HEK293T (cell line): ENCODE measurements at places on chromosomes 16 and 17.
A peak's percentile ranks its signal among the peaks of the same experiment; 100 is the strongest.

DNA sequence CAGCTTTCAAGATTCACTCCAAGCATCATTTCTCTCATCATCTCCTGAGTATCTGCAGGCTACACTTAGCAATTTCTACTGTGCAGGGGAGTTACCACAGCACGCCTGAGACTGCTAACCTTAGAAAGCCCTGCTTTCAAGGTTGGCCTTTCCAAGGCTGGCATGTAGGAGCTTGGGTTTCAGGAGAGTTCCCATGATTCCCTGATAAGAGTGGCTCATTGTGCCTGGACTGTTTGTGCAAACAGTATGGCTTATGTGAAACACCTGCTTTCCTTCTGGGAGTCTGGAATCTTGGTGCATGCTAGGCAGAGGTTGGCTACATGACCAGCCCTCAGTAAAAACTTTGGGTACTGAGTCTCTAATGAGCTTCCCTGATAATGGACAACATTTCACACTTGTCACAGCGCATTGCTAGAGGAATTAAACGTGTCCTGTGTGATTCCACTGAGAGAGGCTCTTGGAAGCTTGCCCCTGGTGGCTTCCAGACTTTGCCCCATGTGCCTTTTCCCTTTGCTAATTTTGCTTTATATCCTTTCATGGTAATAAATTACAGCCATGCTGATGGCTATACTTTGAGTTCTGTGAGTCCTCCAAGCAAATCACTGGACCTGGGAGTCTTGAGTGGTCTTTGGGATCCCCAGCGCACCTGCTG, 19.7 kb upstream of the RGS9 start:
- no peak for DNase-seq

GRCh38 chr17:15343749-15344148, 2.4 kb upstream of the TEKT3 start:
- no peak for DNase-seq

GRCh38 chr16:68756239-68756915, 19.3 kb downstream of the CDH1 start:
- DNase-seq: no peak

DNA sequence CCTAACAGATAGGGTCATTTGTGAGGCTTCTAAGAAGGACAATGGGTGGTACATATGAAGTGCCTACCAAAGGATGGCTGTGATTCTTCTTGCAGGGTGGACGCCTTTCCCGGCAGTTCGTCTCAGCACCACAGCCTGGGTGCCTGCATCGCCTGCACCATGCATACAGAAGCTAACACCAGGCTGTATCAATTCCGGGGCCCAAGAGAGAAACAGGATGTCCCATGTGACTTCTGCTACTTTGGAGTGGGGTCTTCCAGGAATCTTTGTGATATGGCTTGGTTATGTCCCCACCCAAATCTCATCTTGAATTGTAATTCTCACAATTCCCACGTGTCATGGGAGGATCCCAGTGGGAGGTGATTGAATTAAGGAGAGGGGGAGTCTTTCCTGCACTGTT, 251.6 kb upstream of the TNRC6C start:
- no peak for DNase-seq

- no peak for DNase-seq
Measured at GRCh38 chr16:986411-986810, 4.8 kb downstream of the SOX8 start.

DNA sequence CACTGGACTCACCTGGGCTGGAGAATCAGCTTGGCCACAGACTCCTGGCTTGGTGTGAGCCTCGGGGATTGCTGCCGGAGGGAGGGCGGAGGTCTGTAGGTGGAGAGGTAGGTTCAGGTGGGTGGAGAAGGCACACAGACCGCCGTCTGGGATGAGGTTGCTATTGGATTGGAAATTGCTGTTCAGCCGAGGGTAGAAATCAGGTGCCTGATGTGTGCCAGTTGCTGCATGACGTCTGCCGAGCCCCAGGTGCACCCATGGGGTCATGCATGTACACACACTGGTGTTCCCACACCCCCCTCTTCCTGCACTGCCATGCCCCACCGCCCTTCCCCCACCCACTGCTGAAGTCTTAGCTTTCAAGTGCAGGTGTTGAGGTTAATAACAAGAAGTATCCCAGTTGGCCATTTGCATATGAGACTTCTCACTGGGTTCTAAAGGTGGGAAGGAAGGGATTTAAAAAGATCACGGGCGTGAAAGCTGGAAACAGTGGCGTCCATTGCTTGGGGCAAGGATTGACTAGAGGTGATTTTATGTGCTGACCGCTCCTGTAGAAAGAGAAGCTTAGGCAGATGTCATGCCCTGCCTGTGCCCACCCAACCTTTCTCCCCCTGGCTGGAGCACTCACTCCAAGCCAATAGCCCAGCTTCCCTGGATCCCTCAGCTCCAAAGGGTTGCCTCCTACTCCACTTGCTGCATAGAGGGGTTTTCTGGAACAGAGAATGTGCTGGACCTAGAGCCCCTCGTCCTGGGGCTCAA, 193.6 kb downstream of the CCDC182 start:
- DNase-seq: no peak

- DNase-seq: no peak
Measured at GRCh38 chr17:3889325-3890012, 3.4 kb downstream of the CAMKK1 start.

DNA sequence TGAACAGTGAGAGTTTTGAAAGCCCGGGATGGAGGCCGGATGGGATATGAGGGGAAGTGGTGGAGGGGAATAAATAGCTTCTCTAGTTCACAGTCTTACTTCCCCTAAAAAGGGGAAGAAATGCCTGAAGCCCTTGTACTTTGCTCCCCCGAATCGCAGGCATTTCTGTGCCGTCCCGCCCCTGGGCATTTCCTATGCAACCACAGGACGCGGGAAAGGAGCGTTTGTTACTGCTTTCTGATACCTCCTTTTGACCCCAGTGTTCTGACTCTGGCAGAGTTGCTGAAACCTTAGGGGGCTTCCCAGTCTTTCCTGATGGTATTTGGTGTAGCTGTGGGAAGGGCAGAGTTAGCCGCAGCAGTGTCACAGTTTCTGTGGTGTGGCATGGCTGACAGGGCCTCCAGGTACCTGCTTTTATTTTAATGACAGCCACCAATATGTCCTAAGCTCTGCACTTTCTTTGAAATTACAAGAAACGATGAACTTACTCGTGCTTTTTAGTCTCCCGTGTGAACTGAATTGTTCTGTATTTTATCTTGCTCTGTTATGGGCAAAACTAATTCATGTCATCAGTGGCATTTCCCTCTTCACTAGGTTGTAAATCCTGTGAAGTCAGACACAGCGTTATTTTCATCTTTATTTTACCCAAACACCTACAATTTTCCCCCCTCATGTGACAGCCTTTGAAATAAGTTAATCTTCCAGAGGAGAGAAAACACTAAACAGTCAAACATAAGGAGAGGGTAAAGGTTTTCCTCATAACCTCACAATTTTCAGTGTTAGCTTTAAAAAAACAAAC, 27.1 kb downstream of the USP10 start:
- no peak for DNase-seq

DNA sequence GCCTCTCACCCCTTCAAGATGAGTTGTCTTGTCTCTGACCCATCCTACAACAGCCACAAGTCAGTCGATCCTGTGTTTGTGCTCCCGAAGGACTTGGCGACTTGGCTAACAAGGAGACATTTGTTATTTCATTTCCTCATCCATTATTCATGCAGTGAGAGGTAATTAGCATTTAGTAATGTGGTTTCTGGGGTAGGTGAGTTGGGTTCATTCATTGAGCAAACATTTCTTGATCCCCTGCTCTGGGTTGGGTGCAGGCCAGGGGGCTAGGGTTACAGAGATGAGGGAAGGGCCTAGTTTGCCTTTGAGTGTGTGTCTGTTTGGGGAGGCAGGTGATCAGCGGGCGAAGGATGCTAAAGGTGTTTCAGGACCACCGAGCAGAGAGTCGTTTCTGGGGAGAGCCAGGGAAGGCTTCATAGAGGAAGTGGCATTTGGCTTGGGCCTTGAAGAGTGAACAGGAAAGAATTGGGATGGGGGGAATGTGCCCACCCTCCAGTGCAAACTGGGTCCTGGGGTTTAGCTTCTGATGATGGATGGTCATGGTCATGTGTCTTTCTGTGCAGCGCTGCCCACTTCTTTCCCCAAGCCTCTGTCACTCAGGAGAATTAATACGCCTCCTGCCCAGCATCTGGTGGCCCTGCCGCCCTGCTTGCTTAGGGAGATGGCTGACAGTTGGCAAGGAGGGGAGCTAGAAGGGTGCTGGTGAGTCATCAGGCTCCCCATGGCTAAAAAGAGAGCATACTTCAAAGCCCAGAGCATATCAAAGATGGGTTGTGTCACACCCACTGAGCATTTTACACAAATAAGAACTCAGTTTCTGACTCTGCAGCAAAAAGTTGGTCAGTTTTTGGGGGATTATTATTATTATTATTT, 38.5 kb downstream of the MSI2 start:
- DNase-seq: no peak

- DNase-seq: no peak
Measured at GRCh38 chr17:40564195-40564882, 933 bp downstream of the CCR7 start.

DNA sequence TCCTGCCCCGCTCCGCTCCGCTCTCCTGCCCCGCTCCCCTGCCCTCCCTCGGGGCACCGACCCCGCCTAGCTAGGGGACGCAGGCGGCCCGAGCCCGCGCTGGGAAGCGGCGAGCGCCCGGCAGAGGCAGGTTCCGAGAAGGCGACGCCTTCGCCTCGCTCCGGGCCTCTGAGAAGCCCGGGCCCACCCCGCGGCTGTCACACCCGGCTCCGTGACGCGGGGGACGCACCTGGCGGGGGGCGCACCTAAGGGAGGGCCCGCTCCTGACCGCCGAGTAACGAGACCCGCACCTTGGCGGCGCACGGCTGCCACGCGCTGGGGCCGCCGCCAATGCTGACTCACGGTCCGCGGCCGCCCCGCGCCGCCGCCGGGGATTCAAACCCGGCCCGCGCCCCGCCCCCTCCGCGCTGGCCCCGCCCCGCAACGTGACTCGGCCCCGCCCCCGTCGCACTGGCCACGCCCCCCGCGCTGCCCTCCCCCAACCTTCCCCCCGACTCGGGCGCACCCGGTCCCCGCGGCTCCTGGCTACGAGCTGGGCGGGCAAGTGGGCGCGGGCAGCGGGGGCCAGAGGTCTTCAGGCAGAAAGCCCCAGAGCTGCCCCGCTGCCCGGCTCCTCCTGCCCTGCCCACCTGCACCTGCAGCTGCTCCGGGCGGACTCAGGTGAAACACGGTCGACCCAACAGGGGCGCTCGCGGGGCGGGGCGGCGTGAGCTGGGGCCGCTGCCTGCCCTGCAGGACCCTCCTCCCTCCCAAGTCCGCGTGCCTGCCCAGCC, 27.8 kb downstream of the GNPTG start:
- peak; percentile 89 for DNase-seq

DNA sequence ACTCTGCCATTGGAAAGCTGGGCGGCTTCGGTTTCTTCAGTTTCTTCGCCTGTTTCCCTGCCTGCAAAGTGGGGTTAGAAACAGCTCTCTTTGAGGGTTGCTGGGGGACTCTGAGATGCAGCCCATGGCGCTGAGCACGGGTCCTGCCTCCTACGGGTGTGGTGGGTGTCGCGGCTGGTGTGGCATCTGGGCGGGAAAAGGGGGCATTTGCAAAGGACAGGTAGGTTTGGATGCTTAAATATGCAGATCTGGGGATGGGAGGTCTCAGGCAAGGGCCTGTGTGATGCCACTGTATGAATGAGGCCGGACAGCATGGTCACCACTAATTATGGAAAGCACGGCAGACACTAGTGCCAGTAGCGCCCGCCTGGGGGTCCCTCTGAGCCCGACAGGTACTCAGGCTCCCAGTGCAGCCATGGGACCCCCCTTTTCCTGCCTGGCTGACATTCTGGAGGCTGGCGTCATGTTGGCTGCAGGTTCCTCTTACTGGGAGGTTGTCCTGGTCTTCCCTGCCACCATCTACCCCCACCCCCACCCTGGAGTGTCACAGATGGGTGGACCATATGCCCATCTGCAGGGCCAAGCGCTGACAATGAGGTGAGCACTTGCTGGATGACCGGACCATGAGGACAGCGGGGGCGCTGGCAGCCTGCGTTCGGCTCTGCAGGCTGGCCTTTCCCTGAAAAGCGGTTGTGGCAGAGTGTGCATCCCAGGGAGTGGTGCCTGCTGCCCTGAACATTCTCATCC, 237.7 kb downstream of the SEC14L1 start:
- no peak for DNase-seq

DNA sequence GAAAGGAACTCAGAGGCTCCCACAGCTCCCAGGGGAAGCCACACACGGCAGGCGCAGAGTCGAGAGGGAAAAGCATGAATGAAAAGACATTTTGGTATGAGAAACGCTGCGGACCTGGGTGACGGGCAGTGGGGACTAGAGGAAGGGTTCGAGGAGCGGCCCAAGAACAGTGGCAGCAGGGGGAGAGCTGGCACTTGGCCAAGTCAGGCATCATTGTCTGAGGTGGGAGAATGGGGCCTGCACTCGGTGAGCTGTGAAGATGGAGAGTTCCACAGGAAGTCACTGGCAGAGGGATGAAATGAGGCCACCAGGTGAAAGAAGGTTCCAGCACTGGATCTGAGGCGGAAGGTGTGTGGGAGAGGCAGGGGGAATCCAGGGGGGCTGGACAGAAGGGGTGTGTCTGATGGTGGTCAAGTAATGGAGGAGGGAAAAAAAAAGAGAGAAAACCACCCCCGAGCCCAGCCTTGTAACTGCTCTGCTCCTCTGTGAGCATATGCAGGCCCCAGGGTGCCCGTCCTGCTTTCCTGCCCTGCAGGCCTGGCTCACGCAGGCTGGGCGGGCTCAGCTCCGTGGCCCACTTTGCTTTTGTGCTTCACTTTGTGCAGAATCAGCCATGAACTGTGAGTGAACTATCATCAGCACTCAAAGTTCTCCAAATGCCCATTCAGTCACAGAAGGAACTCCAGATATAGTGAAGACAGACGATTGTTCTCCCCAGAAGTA, 31.8 kb downstream of the TMEM204 start:
- no peak for DNase-seq

DNA sequence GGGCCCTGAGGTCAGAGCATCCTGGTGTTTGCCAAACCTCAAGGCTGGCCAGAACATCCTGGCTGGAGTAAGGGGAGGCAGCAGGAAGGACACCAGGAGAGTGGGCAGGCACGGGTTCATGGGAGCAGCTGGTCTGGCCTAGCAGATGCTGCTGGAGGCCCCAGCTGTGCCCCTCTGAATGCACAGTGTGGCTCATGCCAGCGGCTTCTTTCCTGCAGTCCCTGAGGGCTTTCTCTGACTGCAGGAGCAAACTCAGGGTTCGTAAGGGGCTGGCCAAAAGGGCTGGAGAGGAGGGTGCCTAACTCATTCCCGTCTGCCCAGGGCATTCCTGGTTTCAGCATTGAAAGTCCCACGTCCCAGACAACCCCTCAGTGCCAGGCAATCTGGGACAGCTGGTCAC, 78.7 kb downstream of the ZDHHC7 start:
- DNase-seq: no peak

DNA sequence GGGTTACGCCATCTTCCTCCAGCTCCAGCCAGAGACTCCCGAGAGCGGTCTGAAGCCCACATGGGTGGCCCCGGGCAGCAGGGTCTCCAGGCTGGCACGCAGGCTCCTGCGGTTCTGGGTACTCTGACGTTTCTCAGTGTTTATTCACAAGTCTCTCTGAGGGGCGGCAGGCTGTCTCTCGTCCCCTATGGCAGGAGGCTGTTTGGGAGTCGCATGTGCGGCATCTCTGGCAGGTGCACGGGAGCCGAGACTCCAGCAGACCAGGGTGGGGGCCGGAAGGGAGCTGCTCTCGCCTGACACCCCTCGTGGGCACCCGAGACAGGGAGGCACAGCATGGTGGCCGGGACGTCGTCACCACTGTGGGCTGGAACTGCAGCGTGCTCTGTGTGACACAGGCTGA, 48.1 kb downstream of the ZNF778 start:
- no peak for DNase-seq
